Endodermal cell (in vitro differentiated cells): ENCODE measurements at places on chromosomes 3 and 15. TPM values are rescaled to one million over a fixed set of nuclear protein-coding genes. Genes with fewer than 3 reads are reported as not detected.

ACVR2B gene
- 101 and 112 TPM in 2 replicates for total RNA-seq

IQGAP1 gene
- 120 and 124 TPM in 2 replicates for total RNA-seq

PIERCE2 gene
- total RNA-seq: 3.6 and 5.1 TPM in 2 replicates

COLQ gene
- total RNA-seq: 2.0 and 3.1 TPM in 2 replicates

GRCh38 chr3:45579251-45579650 lies 15.3 kb upstream of the LIMD1 start:
- peak; percentile 41 for DNase-seq
- H3K27me3 ChIP-seq: no peaks in the 10 kb centered on the region
- H3K4me3 ChIP-seq: no peak overlapping the region
- H3K27ac ChIP-seq: no peak overlapping the region
- no peaks in the 10 kb centered on the region for H3K36me3 ChIP-seq

DNA sequence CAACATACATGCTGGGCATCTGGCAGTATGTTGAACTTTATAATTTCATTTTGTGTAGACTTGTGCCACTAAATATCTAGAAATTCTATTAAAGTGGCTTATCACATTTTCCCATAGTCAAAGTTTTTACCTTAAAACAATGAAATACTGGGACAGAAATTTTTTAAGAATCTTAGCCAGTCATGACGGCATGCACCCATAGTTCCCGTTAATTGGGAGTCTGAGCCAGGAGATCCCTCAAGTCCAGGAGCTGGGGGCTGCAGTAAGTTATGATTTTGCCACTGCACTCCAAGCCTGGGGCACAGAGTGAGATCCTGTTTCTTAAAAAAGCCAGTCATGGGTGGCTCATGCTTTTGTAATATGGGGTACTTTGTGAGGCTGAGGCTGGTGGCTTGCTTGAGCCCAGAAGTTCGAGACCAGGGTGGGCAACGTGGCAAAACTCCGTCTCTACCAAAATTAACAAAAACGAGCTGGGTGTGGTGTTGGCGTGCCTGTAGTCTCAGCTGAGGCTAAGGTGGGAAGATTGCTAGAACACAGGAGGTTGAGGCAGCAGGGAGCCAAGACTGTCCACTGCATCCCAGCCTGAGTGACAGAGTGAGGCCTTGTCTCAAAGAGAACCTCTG lies 3.1 kb downstream of the RPSA start:
- H3K4me1 ChIP-seq: peaks cover 7% of the 10 kb centered on the region
- H3K4me3 ChIP-seq: peak overlapping the region; percentile 66
- no peak overlapping the region for H3K27ac ChIP-seq

DNA sequence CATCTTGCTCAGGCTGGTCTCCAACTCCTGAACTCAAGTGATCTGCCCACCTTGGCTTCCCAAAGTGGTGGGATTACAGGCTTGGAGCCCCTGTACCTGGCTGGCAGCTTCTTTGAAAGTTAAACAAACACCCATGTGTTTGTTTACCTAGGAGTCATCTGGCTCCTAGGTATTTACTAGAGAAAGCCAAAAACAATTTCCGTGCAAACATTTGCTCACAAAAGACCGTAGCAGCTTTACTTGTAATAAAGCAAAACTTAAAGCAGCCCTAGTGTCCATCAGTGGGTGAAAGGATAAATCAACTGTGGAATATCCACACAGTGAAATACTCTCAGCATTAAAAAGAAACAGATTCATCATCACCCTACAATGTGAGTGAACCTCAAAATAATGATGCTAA lies 29.4 kb upstream of the XCR1 start:
- no peaks in the 10 kb centered on the region for H3K27me3 ChIP-seq
- H3K4me1 ChIP-seq: no peaks in the 10 kb centered on the region
- no peaks in the 10 kb centered on the region for H3K36me3 ChIP-seq
- H3K4me3 ChIP-seq: no peak overlapping the region
- no peak for DNase-seq
- H3K27ac ChIP-seq: no peak overlapping the region

GRCh38 chr3:126057936-126058335 lies 26.0 kb downstream of the SLC41A3 start:
- DNase-seq: no peak
- peaks cover 8% of the 10 kb centered on the region for H3K4me1 ChIP-seq
- no peak overlapping the region for H3K27ac ChIP-seq
- no peaks in the 10 kb centered on the region for H3K36me3 ChIP-seq

DNA sequence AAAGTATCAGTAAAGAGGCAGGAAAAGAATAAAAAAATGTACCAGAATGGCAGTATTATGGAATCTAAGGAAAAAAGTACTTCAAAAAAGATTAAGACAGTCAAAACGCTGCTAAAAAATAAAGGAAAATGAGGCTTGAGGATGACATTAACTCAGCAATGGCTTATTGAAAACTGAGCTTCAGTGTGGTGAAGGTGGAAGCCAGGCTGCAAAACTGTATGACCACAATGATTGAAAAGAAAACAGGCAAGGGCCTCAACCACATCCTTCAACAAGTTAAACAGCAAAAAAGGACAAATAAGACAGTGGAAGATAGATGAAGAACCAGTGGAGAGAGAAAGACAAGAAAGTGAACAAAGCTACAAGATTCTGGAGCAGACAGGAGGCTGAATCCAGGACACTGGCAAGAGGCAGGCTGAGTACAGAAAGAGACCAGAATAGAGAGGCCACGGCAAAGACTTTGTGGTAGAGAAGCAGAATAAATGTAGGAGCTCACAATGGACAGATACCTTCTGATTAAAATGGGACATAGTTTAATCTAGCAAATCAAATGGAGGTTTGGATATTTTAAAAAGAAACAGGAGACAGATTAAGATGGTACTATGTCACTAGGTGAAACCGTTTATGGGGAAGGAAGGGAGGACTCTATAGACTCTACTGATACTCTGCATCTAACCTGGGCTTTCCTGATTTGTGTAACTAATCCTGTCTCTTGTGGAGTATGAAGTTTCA lies 86.1 kb downstream of the TJP1 start:
- no peak overlapping the region for H3K27ac ChIP-seq
- peaks cover 2% of the 10 kb centered on the region for H3K4me1 ChIP-seq
- peaks cover 91% of the 10 kb centered on the region for H3K36me3 ChIP-seq
- no peak overlapping the region for H3K4me3 ChIP-seq
- H3K27me3 ChIP-seq: no peaks in the 10 kb centered on the region

- H3K36me3 ChIP-seq: no peaks in the 10 kb centered on the region
- H3K4me3 ChIP-seq: peak overlapping the region; percentile 84
- peaks cover 30% of the 10 kb centered on the region for H3K27me3 ChIP-seq
- H3K27ac ChIP-seq: peak overlapping the region; percentile 52
These were observed 831 bp upstream of the ROBO2 start for GRCh38 chr3:77038930-77039605.

- H3K4me1 ChIP-seq: no peaks in the 10 kb centered on the region
- no peaks in the 10 kb centered on the region for H3K27me3 ChIP-seq
- H3K27ac ChIP-seq: peak overlapping the region; percentile 63
- H3K36me3 ChIP-seq: no peaks in the 10 kb centered on the region
- no peak overlapping the region for H3K4me3 ChIP-seq
These were observed 158.1 kb downstream of the APBA2 start for GRCh38 chr15:29043736-29044502.

- H3K4me3 ChIP-seq: no peak overlapping the region
- no peaks in the 10 kb centered on the region for H3K27me3 ChIP-seq
- no peaks in the 10 kb centered on the region for H3K36me3 ChIP-seq
- H3K4me1 ChIP-seq: peaks cover 3% of the 10 kb centered on the region
These were observed 440.7 kb upstream of the THBS1 start for GRCh38 chr15:39140060-39140604.

DNA sequence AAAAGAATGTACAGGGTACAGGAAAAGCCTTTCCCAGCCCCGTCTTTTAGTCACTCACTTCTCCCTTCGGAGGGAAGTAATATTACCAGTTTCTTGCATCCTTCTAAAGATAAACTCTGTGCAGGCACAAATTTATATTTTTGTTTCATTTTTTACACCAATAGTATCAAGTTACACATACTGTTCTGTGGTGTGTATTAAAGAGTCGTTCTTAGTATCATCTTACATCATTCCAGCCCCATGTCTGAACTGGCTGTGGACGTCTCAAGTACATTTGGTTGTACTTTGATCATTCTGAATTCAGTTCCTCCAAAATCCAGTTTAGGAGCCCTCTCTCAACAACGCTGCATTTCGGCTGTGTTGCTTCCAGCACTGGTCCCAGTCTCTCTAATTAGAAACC lies 68.7 kb downstream of the LMLN start:
- no peak for DNase-seq
- no peak overlapping the region for H3K4me3 ChIP-seq
- H3K27ac ChIP-seq: no peak overlapping the region
- no peaks in the 10 kb centered on the region for H3K36me3 ChIP-seq
- H3K27me3 ChIP-seq: no peaks in the 10 kb centered on the region

- H3K27me3 ChIP-seq: peaks cover 89% of the 10 kb centered on the region
- H3K4me3 ChIP-seq: no peak overlapping the region
- H3K27ac ChIP-seq: no peak overlapping the region
- no peaks in the 10 kb centered on the region for H3K36me3 ChIP-seq
- H3K4me1 ChIP-seq: no peaks in the 10 kb centered on the region
- no peak for DNase-seq
These were observed 1.2 kb downstream of the DUOXA2 start for GRCh38 chr15:45115312-45115820.

GRCh38 chr3:127809611-127810010 lies 12.7 kb downstream of the MGLL start:
- no peak overlapping the region for H3K27ac ChIP-seq
- no peak overlapping the region for H3K4me3 ChIP-seq
- H3K27me3 ChIP-seq: peaks cover 6% of the 10 kb centered on the region
- peaks cover 4% of the 10 kb centered on the region for H3K4me1 ChIP-seq

- DNase-seq: peak; percentile 74
- no peaks in the 10 kb centered on the region for H3K4me1 ChIP-seq
- H3K36me3 ChIP-seq: no peaks in the 10 kb centered on the region
- no peaks in the 10 kb centered on the region for H3K27me3 ChIP-seq
These were observed 52.0 kb upstream of the ULK4 start for GRCh38 chr3:42013691-42014457.

DNA sequence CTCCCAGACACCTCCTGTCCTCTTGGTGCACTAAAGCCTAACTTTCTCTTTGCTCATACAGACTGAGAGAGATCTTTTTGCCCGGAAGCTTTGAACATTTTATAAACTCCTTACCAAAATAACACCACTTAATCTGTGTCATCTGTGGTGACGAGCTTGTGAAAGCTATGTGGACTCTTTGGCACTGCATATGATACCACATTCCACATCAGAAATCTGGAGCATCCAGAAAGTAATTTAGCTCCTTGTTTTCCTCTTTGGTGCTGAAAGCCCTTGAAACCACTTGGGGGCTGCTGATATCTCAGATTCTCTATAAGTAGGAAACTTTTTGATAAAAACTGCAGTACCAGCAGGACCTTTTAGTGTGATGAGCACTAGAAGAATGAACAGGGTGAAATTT lies 128.3 kb downstream of the ALCAM start:
- peaks cover 5% of the 10 kb centered on the region for H3K4me1 ChIP-seq
- no peak overlapping the region for H3K4me3 ChIP-seq
- H3K36me3 ChIP-seq: no peaks in the 10 kb centered on the region
- DNase-seq: no peak
- H3K27me3 ChIP-seq: no peaks in the 10 kb centered on the region
- H3K27ac ChIP-seq: no peak overlapping the region

- H3K36me3 ChIP-seq: no peaks in the 10 kb centered on the region
- no peaks in the 10 kb centered on the region for H3K4me1 ChIP-seq
- peak overlapping the region; percentile 18 for H3K27ac ChIP-seq
- H3K27me3 ChIP-seq: no peaks in the 10 kb centered on the region
- H3K4me3 ChIP-seq: no peak overlapping the region
- no peak for DNase-seq
These were observed 507.5 kb upstream of the TGFBR2 start for GRCh38 chr3:30098653-30099455.

- DNase-seq: peak; percentile 38
- no peak overlapping the region for H3K4me3 ChIP-seq
- peaks cover 2% of the 10 kb centered on the region for H3K36me3 ChIP-seq
- no peak overlapping the region for H3K27ac ChIP-seq
- H3K27me3 ChIP-seq: no peaks in the 10 kb centered on the region
These were observed 34.1 kb downstream of the TSPAN3 start for GRCh38 chr15:77036537-77037387.
